Occipital lobe (tissue), 3 donors: ENCODE measurements at places on chromosomes 3 and 15. TPM values are rescaled to one million over a fixed set of nuclear protein-coding genes. Genes with fewer than 3 reads are reported as not detected.

Gene REC114
- not detected for total RNA-seq

Gene ABHD5
- total RNA-seq, result 27.8 TPM

Gene TXNRD3
- 15.3 TPM for total RNA-seq

Gene PLAAT1
- 8.1 TPM for total RNA-seq

Gene GMNC
- 0.62 TPM for total RNA-seq

DNA sequence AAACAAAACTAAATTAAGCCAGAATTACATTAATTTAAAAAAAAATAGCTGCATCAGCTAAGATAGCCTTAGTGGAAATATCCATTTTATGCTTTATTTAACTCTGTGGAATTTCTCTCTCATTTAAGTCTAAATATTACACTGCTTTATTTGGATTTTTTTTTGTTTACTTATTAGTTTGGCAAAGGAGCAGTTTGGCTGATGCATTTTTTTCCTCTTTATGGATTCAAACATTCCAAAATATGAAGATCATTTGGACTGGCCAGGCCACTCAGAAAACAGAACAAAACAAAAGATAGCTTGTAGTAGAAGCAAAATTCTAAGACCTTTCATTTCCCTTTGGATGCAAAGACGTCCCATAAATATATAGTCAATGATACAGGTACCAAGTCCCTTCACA lies 707.3 kb upstream of the UBE2E2 start:
- DNase-seq, result no peak

GRCh38 chr15:101477851-101478362 lies 11.6 kb downstream of the PCSK6 start:
- DNase-seq, result no peak

- no peak for DNase-seq
Observed at GRCh38 chr3:127206611-127207516, 13.9 kb downstream of the PRR23E start.

GRCh38 chr15:53307952-53308624 lies 451.4 kb downstream of the WDR72 start:
- DNase-seq, result no peak

DNA sequence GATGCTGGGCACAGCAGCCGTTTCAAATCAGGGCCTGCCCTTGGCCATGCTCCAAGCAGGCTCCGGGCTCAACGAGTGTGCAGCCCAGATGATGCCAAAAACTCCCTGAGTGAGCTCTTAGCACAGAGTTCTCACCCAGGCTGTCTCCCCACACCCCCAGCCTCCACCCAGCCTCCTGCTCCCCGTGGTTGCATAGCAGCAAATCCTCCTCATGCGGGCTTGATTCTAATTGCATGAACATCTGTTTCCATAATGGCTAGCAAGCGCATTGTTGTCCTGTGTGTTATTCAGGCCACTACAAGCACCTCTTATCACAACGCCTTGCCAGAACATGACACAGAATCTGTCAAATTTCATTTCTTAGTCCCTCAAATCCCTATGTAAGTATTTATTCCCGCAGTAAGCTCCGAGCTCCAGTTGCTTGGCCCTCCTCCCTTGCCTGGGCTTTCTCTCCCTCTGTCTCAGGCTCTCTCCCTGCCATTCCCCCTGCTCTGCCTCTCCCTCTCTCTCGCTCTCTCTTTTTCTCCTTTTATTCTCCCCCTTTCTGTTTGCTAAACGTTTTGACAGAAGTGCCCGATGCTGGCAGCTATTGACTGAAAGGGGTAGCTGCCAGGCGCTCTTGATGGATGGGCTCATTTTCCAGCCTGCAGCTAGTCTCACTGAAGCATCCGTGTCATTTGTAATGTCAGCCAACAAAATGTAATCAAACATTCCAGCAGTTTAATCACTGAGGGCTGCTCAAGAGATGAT lies 306.5 kb downstream of the IL20RB start:
- no peak for DNase-seq
